ENCODE measurements at places on chromosomes 5 and 9. TPM values are rescaled to one million over a fixed set of nuclear protein-coding genes. Genes with fewer than 3 reads are reported as not detected.

- no peak for DNase-seq
These were observed 174.2 kb downstream of the OXCT1 start for GRCh38 chr5:41695920-41696582.

DNA sequence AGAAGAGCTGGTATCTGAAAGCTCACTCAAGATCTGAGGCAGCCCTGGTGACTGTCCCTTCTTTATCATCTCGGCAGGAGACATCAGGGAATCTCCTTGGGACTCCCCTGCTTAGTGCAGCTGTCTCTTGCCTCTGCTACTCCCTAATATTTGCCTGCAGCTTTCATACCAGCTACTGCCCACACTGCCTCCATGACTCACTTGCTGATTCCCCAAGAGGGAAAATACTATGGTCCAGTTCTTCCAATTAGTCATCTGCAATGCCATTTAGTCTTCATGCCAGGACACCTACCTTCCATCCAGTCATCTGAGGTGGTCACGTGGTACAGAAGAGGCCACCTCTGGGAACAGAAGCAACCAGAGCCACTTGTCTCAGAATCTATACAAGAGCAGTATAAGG lies 270.8 kb downstream of the NTRK2 start:
- DNase-seq: no peak

GRCh38 chr5:22560147-22560546 lies 293.0 kb downstream of the CDH12 start:
- DNase-seq: no peak

- DNase-seq: no peak
These were observed 10.0 kb downstream of the CTNNA1 start for GRCh38 chr5:138763037-138763778.

GRCh38 chr5:35374584-35374983 lies 144.3 kb upstream of the PRLR start:
- no peak for DNase-seq

DNA sequence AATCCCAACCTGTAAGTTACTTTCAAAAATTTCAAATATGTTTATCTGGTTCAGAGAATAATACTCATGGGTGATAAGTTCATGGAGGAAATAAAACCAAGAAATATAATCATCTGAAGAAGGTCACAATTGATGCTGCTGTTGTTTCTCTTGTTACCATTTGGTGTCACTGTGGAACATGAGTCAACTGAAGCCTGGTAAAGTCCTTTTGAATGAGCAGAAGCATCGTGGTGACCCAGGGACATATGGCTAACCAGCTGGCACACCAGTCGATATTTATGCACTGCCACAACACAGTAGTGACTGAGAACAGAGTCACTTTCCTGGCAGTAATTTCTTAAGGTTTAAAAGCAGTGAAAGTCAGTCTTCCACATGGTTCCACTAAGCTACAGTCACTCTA lies 612.9 kb upstream of the TLE4 start:
- no peak for DNase-seq

The SMAD5 gene
- total RNA-seq: 22.9 TPM

The CCL28 gene
- total RNA-seq: 18.0 TPM
